Activated CD4-positive, alpha-beta T cell treated with anti-CD3 and anti-CD28 coated beads for 48 hours (primary cell): ENCODE measurements at places on chromosomes 2 and 18.
A peak's percentile ranks its signal among the peaks of the same experiment; 100 is the strongest.

- no peak for DNase-seq
Measured at GRCh38 chr18:12017081-12017480, 35.8 kb downstream of the IMPA2 start.

DNA sequence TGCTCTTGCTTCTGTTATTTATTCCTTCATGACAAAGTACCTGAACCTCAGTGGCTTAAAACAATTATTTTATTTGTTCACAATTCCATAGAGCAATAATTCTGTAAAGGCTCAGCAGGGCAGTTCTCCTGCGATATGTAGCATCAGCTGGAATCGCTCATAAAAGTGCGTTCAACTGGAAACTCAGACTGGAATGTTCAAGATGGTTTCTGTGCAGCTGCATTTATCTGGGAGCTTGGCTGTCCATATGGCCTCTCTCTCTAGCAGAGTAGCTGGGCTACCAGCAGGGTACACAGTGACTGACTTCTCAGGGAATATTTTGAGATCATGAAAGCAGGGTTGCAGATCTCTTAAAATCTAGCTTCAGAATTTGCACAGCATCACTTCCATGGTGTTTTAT lies 13.5 kb downstream of the CCDC121 start:
- DNase-seq = no peak

DNA sequence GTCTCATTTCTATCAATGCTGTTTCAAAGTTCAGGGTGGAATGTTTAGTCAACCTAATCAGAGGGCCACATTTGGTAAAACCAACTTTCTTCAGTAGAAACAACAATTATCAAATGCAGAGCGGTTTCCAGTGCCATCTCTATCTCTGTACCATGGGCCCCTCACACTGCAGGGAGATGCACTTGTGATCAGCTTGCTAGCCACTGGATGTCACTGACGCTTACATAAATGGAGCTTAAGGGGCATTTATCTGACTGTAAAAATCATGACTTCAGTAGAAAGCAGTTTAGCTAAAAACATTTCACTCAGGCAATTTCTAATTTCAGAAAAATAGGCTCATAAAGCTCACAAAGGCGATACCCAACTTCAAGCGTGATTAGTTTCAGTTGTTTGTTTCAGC lies 678.0 kb downstream of the ZEB2 start:
- DNase-seq = no peak

DNA sequence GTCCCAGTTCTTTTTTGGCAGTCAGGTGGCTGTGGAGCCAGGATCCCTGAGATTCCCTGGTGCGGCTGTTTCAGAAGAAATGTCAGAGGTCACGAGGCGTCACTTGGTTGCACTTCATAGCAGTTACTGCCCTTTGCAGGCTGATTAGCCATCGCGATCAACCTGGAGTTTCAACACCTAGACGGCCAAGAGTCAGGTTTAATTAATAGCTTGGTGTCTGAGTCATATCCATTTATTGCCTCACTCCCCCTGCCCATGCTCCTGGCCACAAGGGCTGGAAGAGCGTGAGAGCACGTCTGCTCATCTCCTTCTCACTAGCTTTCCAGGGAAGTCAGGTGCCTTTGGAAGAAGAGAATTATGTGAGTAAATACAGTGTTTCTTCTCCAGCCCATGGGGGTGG lies 552.3 kb downstream of the TSN start:
- no peak for DNase-seq

- no peak for DNase-seq
Measured at GRCh38 chr2:164960159-164960558, 4.8 kb upstream of the SLC38A11 start.

DNA sequence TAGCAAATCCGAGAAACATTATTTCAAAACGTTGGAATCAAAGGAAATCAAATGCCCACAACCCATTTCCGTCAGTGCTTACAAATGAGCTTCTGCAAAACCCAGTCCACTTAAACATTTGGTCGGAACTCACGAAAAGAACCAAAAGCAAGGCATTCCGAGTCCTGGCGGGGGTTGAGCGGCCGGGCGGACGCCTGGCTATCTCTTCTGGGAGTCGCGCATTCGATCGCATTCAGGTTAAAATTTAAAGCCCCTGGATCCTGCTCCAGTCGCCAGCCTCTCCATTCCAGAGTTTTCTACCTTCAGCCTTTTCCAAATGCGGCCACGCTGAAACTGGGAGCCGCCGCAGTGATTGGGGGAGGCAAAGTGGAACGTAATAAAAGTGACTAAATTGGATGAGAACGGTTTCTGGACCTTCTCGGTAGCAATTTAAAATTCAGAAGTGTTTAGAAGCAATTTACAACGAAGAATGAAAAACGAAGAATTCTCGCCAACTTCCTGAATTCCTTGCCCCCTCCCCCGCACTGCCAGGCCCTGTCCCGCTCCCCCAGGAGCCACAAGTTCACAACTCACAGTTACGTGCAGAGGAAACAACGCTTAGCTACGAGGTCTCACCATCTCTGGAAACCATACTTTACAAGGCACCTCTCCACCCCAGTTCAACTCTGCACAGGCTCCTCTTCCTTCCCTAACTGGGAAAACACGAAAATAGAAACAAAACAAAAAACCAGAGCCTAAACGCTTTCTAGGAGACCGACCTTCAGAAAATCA lies 1.7 kb upstream of the GATA6 start:
- no peak for DNase-seq

DNA sequence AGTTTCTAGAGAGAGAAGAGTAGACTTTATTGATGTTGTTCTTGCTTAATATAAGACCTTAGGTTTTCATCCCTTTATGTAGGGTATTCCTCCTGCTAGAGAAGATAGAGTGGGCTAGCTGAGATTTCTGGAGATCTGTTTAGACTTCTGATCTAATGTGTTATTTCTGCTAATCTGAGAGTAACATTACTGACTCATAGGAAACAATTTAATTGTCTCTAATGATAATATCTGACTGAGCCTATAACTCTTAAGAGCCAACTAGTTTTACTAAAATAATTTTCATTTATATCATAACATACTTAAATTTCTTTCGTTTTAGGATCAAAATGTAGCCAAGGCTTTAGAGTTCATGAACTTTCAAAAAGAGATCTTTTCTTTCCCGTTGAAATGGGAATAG lies 618.7 kb upstream of the ZEB2 start:
- no peak for DNase-seq

- no peak for DNase-seq
Measured at GRCh38 chr2:223915071-223915470, 30.1 kb downstream of the WDFY1 start.

DNA sequence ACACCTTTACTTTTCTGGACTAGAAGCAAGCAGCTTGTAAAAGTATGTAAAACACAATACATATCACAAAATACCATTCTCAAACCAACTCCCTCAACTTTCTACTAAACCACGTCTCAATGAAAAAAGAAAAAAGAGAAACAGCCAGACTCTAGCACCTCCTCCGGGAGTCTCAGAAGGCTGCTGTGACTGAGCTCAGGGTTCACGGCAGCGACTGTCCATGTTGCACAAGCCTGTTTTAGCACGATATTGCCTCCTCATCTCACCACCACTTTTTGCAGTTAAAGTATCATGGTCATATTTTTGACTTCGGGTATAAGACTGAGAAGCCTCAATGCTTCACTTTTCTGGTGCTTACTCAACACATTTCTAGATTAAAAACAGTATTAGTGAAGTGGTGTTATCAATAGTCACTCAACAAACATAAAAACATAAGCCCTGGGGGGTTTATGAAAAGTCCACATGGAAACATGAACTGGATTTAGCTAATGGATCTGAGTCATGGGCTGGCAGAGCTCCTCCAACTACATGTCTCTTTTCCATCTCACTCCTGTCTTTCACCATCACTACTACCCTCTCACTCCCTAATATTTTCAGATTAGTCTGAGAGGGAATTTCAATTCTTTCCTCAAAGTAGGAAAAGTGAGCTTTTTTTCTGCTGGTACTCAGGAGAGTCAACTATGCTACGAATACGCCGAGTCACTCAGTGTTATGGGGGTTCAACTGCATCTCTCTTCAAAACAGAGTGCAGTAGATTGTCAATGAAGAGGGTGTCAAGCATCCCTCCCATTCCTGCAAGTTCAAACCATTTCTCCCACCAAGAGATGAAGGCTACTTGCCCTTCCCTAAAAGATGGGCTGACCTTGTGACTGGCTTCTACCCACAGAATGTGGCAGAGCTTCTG lies 113.7 kb downstream of the OSR1 start:
- DNase-seq = no peak

- no peak for DNase-seq
Measured at GRCh38 chr2:78811955-78812610, 213.4 kb upstream of the REG3G start.

GRCh38 chr2:86603905-86604304 lies 19.8 kb downstream of the RNF103 start:
- no peak for DNase-seq

GRCh38 chr2:41913311-41913710 lies 134.5 kb upstream of the PKDCC start:
- no peak for DNase-seq

- DNase-seq = no peak
Measured at GRCh38 chr2:231521443-231521842, 8.8 kb downstream of the NMUR1 start.

GRCh38 chr2:230879271-230879882 lies 14.6 kb downstream of the ITM2C start:
- no peak for DNase-seq

GRCh38 chr2:96124406-96125265 lies 8.3 kb upstream of the ADRA2B start:
- DNase-seq = no peak

GRCh38 chr18:64566456-64566855 lies 417.6 kb upstream of the LINC00305 start:
- no peak for DNase-seq

- no peak for DNase-seq
Measured at GRCh38 chr2:163752267-163752666, 16.5 kb upstream of the FIGN start.

DNA sequence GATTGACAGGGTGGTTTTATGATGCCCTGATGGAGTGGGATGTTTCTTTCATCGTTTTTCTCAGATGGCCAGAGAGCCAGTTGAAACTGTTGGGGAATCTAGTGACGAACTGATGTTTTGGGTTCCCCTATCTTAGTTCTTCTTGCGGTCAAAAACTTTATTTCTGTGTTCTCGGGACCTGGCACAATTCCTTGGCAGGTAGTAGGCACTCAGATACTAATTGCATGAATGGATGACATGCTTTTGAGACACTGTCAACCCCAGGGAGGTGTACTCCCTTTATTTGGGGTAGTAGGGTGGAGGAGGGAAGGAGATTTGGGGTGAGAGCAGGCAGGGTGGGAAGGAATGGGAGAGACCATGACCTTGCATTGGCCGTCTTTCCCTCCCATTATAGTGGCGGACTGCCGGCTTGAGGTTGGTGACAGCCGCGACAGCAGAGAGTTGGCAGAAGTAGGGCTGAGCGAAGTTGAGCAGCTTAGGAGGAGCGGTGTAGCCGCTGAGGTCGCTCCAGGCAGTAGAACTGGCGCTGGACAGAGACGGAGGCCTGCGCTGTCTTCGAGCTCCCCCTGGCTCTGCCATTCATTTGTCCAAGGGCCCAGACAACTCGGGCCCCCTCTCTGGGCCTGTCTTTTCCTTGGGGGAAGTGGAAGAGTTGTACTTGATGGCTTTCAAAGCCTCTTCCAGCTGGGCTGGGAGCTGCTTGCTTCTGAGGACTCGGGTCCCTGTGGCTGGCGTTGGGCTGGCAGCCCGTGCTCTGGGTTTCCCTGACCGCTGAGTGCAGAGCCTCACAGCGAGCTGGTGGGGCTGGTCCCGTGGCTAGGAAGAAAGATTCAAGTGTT lies 2.6 kb downstream of the TET3 start:
- peak; percentile 54 for DNase-seq

DNA sequence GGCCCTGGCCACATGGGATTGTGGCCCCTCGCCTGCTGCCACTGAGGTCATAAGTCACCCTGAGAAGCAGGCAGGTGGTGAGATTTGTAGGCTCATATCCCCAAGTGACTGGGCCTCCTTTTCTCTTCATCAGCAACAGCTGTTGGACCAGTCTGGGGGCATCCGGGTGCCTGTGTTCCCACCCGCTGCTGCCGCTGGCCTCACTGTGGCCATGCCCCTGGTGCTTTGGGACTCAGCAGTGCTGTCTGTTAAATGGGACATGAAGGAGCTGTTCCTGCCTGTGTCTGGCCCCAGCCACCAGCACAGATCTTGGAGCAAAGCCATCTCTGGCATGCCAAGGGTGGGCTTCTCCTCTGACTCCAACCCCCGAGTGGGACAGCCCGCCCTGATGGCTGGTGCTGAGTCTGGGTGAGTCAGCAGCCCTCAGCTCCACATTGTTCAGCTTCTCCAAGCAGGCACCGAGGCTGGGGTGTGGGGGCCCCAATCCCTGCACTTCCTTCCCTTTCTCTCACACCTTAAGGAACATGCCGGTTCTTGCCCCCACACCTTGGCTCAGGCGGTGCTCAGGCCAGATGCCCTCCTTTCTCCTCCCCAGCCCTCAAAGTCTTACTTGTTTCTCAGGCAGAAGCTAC lies 207.9 kb downstream of the GLI2 start:
- no peak for DNase-seq

GRCh38 chr18:26017929-26018328 lies 72.5 kb downstream of the SS18 start:
- no peak for DNase-seq

DNA sequence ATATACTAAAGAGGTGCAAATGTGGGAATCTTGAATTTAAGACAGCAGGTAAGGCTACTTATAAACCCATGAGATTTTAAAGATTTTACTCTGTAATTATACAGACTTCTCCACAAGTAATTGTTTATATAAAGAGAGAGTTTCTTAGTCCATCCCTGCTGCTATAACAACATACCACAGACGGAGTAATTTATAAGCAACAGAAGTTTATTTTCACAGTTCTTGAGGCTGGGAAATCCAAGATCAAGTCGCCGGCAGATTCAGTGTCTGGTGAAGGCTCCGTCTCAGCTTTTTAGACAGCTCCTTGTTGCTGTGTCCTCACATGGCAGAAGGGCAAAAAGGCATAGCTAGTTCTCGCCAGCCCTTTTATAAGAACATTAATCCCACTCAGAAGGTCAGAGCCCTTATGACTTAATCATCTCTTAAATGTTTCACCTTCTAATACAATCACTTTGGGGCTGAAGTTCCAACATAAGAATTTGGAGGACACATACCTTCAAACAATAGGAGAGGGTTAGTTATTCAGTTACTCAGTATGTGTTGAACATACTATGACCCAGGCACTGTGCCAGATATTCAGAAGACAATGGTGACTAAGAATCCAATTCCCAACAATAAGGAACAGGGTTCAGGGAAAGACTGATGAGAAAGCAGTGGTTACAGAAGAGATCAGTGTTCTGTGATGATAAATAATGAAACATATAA lies 466.0 kb downstream of the RIT2 start:
- DNase-seq = no peak

- peak; percentile 84 for DNase-seq
Measured at GRCh38 chr2:195533771-195534642, 123.0 kb upstream of the SLC39A10 start.

- no peak for DNase-seq
Measured at GRCh38 chr2:216949700-216950413, 90.0 kb upstream of the TNP1 start.

GRCh38 chr2:17540093-17540812 lies at the start of gene VSNL1:
Gene VSNL1 (plus strand): TSS chr2:17540696. CDS start chr2:17592075, 51,379 bp downstream.
- no peak for DNase-seq
